ENCODE measurements at places on chromosomes 12 and 14.

GRCh38 chr12:108782971-108783370, 51.7 kb upstream of the CORO1C start:
- no peak for DNase-seq

- DNase-seq, result no peak
Measured at GRCh38 chr12:13253966-13254760, 57.6 kb downstream of the EMP1 start.

GRCh38 chr12:122297494-122297893, 31.2 kb upstream of the VPS33A start:
- no peak for DNase-seq

- DNase-seq, result no peak
Measured at GRCh38 chr12:87870061-87870460, 159.1 kb downstream of the C12orf50 start.

GRCh38 chr14:100056431-100056830, 8.8 kb upstream of the EVL start:
- DNase-seq, result no peak

DNA sequence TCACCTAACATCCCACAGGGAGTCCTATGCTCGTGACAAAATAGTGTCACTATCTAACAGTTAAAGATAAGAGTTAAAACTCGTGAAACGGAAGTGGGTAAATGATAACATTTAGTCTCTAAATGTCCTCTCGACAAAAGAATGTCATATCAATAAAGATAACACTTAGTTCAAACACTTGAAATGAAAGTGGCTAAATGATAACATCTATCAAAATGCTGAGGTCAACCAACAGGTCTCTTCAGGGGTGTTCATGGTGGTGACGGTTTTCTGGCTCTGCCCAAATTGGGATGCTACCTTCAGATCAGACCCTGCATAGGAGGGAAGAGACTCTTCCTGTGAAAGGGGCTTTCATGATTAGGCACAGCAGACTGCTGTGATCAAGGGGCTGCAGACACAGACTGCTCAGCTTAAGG, 22.1 kb downstream of the IL26 start:
- DNase-seq, result peak; percentile 55

DNA sequence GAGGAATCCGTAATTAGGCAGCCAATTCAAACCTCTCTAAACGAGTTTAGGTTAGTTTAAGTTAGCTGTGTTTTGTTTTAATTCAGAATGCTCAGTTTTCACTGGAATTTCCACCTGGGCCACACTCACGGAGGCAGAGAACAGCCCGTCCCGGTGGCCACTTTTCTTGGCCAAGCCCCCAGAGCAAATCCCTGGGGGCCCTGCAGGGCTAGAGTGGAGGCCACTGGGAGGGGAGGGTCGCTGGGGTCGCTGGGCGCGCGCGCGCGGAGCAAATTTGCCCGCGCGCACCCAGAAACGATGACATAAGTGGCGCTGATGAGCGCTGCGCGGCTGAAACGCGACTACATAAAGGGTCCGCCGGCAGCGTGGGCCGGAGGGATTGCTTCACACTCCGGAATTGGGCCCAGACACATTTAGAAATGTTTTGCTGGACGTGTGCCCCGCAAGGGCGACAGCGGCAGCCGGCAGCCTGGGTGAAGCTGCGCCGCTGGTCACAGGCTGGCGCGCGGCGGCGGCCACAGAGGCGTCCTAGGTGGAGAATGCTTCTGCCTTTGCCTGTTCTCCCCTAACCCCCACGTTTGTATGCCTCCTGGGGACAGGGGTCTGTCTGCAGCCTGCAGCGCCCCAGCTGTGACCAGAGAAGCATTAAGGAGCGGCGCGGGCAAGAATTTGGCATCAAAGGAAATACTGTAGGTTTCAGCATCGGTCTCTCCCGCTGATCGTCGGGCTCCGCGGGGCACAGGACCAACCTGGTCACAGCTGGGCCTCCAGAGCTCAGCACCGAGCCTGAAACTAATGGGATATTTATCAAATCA, 37.9 kb upstream of the TBX5 start:
- no peak for DNase-seq

GRCh38 chr14:74938531-74939495, 15.8 kb upstream of the RPS6KL1 start:
- no peak for DNase-seq

Data from activated CD4-positive, alpha-beta T cell treated with anti-CD3 and anti-CD28 coated beads, Interleukin-2, Interleukin-4, amounts not matched to agents 100 ng/mL and 50 ng/mL, durations not matched to agents 16 hours and 8 hours (primary cell).